ENCODE measurements at places on chromosomes 6 and 20. TPM values are rescaled to one million over a fixed set of nuclear protein-coding genes. Genes with fewer than 3 reads are reported as not detected.

FAM184A gene
- total RNA-seq = 134 TPM

COL21A1 gene
- total RNA-seq = 1.2 TPM

C20orf141 gene
- not detected for total RNA-seq

RPS21 gene
- total RNA-seq = 1,710 TPM

ADGRG6 gene
- 8.8 TPM for total RNA-seq

PRDM13 gene
- not detected for total RNA-seq

ZC3H12D gene
- total RNA-seq = 0.72 TPM

SLC17A9 gene
- total RNA-seq = 7.0 TPM

GSTA1 gene
- 1.1 TPM for total RNA-seq

CUL7 gene
- total RNA-seq = 42.2 TPM

MYL9 gene
- 128 TPM for total RNA-seq

SLC22A2 gene
- total RNA-seq = not detected

LYRM2 gene
- total RNA-seq = 16.0 TPM

GPR63 gene
- total RNA-seq = 1.5 TPM

SLC22A1 gene
- total RNA-seq = 2.7 TPM

KHDC1L gene
- total RNA-seq = not detected

CFAP206 gene
- total RNA-seq = 0.54 TPM

CST1 gene
- 130 TPM for total RNA-seq

STX11 gene
- total RNA-seq = not detected

SYCP2 gene
- total RNA-seq = 2.1 TPM

UBE2C gene
- total RNA-seq = 22.9 TPM

CD40 gene
- total RNA-seq = 69.4 TPM

KCNQ2 gene
- total RNA-seq = 3.2 TPM

DAAM2 gene
- 3.0 TPM for total RNA-seq

SLC22A16 gene
- total RNA-seq = 0.54 TPM

IMPG1 gene
- not detected for total RNA-seq

ALDH8A1 gene
- 0.15 TPM for total RNA-seq

SYNDIG1 gene
- total RNA-seq = 8.1 TPM

WFDC10B gene
- total RNA-seq = not detected

NCOA7 gene
- total RNA-seq = 26.2 TPM

FRK gene
- total RNA-seq = 0.08 TPM

ZSCAN12 gene
- 9.5 TPM for total RNA-seq

NKX2-2 gene
- total RNA-seq = 0.82 TPM

BMP7 gene
- total RNA-seq = 0.38 TPM

Measured in endothelial cell (in vitro differentiated cells).